ENCODE measurements at places on chromosomes 4 and X. TPM values are rescaled to one million over a fixed set of nuclear protein-coding genes. Genes with fewer than 3 reads are reported as not detected.

The CEP44 gene
- total RNA-seq: 29.8 TPM

The TRPC5OS gene
- 0.23 TPM for total RNA-seq

The CYSLTR1 gene
- 1.6 TPM for total RNA-seq

The ESX1 gene
- not detected for total RNA-seq

Measured in diencephalon (tissue), 1 donor.